Right ventricle myocardium inferior (tissue), 1 donor: ENCODE measurements at places on chromosomes 2 and 18.
A peak's percentile ranks its signal among the peaks of the same experiment; 100 is the strongest.

DNA sequence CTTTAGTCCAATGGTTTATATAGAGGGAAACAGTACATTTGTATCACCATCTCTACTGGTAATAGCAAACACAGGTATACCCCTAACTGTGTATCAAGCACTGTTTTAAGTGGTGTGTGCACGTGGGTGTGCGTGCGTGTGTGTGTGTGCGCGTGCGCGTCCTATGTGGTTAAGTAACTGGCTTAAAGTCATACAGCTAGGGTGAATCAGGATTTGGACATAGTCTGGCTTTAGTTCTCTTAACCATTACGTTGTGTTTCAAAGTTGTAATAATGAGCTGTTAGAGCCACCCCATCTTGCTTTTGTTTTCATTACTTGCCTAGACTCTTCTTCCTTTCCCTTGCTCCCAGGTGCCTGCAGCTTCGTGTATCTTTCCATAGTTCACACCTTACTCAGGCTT, 2.1 kb downstream of the HADHB start:
- DNase-seq: no peak

GRCh38 chr2:175904035-175904434, 98.0 kb downstream of the LNPK start:
- no peak for DNase-seq

GRCh38 chr18:32167980-32168730, 21.7 kb upstream of the MEP1B start:
- no peak for DNase-seq

- no peak for DNase-seq
Measured at GRCh38 chr2:205869439-205869838, 187.1 kb downstream of the NRP2 start.

GRCh38 chr2:128291161-128291843, 27.4 kb downstream of the HS6ST1 start:
- peak; percentile 65 for DNase-seq

DNA sequence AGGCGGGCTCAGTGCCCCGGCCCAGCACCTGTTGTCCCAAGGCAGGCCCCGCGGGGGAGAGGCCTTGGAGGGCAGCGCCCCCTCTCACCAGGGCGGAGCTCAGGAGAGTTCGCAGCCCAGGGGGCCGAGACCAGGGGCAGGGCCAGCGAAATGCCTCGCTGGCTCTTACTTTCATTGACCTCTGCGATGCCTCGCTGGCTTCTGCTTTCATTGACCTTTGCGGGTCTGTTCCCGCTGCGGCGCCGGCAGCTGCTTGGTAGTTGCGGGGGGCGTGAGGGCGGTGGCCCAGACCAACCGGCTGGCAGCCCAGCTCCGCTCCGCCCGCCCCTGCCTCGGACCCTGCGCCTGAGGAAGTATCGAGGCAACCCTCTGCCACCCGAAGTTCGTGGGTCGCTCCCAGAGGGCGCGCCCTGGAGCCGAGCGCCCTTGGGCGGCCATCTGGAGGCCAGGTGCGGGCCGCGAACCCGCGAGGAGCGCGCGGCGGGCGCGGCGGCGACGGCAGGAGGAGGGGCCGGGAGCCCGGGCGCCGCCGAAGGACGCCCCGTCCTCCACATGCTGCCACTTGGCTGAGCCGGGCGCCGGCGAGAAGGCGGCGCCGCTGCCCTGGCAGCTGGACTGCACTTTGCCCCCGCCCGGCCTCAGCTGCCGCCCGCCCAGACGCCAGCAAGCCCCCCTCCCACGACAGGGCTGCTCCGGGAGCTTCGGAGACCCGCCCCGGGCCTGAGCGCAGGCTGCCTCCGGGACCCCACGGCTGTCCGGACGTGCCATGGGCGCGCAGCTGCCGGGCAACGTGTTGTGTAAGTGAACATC, 118.0 kb upstream of the MSTN start:
- peak; percentile 82 for DNase-seq

DNA sequence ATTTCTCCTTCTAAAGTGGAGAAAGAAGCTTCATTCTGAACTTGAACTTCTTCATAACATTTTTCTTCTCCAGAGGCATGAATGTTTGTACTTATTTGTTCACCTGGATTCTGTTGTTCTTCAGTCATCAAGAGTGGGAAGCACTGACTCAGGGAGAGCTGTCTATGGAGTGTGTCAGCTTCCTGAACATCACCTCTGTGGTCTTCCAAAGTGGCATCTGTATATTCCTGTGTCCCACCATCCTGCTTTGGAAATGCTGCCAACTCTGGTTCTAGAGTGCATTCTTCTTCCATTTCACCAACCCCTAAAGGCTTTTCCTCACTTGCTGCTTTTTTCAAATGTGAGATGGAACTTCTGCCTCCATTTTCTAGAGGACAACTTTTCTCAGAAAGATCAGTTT, 59.5 kb downstream of the TTN start:
- DNase-seq: no peak

DNA sequence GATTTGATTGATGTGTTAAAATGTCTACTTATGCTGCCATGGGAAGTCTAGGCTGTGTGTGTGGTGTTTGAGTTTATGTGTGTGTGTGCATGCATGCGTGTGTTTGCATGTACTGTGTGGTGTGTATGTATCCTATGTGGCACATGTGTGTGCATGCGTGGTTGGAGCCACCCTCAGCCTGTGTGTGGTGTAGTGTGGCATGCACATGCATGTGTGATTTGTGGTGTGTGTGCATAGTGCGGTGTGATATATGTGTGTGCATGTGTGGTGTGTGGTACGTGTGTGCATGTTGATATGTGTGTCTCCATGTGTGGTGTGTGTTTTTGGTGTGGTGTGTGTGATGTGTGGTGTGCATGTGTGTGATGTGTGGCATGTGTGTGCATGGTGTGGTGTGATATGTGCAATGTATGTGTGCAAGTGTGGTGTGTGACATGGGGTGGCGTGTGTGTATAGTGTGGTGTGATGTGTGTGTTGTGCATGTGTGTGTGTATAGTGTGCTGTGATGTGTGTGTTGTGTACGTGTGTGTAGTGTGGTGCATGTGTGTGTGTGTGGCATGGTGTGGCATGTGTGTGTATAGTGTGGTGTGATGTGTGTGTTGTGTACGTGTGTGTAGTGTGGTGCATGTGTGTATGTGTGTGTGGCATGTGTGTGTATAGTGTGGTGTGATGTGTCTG, 66.6 kb upstream of the HDAC4 start:
- DNase-seq: peak; percentile 31

GRCh38 chr18:58348951-58349350, 279.9 kb downstream of the ALPK2 start:
- no peak for DNase-seq

DNA sequence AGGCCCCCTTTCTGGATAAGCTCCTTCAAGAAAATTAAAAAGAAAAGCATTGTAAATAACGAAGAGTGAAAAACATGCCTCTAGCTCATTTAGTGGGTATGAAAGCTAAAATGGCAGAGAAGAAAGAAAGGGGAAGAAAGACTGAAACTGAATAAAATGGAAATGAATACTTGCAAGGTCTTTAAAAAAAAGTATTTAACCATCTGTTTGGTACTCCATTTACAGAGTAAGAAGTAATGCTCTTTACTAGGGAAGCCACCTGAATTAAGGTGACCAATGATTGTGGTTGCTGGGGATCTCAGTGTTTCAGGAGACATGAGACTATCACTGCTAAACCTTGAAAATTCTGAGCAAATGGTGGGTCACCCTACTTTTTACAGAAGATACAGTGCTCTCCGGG, 17.7 kb upstream of the ARL5A start:
- no peak for DNase-seq

DNA sequence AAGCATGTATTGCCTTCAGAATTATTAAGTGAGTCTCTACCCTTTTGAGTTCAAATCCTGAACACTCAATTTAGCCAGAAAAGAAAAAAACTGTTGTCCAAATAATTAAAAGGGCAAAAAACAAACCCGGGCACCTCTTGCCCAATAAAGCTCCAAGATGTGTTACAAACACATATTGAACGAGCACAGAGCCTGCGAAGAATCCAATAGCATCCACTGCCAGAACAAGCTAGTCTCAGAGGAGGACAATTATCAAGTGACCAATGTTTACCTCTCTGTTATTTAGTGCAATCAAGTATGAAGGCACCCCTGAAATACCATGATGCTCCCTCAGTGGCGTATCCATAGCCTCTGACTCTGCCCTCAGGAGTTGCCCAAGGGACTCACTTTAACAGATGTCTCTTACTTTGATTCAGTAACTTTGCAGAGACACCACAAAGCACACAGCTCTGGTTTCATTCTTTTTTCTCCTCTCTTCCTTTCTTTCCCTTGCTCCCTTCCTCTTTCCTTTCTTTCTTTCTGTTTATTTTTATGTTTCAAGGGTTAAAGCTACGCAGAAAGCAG, 93.5 kb upstream of the SPATS2L start:
- DNase-seq: no peak

GRCh38 chr2:201118961-201119854, 3.2 kb downstream of the CFLAR start:
- no peak for DNase-seq

- DNase-seq: peak; percentile 47
Measured at GRCh38 chr2:240933966-240934700, 28.0 kb downstream of the CROCC2 start.

GRCh38 chr2:11446733-11447248, 19.2 kb downstream of the E2F6 start:
- no peak for DNase-seq

- peak; percentile 74 for DNase-seq
Measured at GRCh38 chr2:20224716-20225293, at the start of gene SDC1. Gene SDC1, minus strand, starts transcription at chr2:20225130. Its CDS starts 263 bp downstream, at chr2:20224867.

DNA sequence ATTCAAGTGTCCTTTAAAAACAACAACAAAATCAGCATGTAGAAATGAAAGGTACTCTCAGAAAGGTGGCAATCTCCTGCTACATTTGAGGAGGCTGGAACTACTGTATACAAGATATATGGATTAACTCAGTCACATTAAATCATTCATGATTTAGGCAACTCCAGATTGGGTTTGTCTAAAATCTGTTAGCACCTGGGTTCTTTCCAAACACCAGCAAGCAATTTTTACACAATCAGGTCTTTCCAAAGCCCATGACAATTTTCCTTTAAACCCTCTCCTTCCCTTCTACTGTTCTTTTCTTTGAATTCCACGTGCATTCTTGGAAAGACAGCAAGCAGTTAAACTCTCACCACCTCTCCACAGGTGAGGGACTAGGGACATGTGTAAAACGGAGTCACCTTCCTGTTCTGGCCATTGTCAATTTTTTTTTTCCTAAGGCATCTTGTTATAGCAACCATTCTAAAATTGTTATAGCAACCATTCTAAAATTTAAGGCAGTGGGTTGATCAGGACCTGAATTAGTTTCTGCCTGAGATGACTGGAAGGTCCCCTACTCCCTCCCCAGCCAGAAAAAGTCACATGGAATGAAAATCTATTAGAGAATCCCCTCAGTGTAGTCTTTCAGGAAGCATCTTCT, 113.9 kb downstream of the ANKRD44 start:
- DNase-seq: no peak

DNA sequence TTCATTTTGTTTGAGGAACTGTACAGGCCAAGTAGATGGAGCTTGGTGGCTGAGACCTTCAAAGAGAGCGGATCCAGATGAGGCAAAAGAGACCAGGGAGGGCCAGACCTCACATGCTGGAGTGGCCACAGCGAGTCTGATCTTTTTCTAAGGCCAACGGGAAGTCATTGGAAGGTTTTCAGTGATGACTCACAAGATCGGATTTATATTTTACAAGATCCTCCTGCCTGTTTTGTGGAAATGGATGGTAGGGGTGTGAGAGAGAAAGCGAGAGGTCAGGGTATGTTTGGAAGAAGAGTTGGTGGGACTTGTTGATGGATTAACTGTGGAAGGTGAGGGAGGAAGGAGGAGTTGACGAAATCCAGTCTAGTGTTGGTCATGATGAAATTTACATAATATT, 44.6 kb upstream of the TUBA3D start:
- DNase-seq: no peak

DNA sequence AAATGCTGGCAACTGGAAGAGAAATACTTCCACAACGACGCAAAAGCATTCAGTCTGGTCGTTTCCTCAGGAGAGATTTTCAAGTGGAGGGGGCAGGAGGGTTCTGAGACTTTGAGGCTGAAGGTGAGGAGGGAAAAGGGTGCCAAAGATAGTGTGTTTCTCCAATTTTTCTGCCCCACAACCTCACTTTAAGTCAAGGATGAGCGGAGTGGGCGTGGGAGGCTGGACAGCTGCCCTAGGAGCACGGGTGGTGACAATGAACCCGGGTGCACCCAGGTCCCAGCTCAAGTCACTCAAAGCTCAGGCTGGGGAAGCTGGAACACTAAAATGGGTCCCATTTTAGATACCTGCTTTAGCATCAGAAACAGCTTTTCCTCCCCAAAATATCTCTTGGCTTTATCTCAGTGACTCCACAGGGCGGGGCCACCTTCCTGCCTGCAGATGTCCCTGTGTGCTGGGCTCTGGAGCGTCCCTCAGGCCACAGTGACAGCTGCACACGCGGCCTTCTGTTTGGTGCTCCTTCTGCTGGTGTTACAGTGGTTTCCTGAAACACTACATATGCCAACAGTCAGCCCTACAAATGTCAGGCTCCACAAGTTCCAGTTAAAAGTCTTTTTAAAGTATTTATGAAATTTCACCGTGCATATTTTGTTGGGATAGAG, 1.4 kb upstream of the MBP start:
- DNase-seq: peak; percentile 88

DNA sequence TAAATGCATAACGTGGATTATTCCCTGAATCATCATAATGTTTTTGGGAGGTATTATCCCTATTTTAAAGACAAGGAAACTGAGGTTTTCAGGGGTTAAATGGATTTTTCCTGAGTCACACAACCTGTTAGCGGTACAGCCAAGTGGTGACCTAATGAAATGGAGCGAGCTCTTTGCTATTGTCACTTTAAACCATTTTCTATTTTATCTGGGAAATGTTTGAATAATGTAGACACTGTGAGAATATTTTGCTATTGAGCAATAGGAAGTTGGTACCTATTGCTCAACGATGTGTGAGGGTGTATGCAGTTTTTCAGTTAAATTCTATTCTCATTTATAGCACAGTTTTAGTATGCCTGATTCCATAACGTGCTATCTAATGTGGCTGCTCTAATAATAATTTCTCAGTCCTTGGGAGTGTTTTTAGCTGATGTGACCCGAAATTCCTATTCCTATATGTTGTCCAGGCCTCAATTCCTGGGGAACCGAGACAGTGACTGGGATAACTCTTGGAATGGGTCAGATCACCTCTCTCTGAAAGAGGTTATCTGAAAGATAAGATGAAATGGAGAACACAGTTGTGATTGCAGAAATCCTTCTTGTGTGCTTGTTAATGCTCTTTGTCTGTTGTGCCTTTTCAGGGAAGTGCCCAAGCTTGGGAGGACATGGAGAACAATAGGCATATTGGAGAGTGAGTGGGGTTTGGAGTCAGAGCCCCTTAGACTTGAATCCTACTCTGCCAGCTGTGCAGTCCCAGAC, 38.4 kb downstream of the ABCB11 start:
- DNase-seq: no peak

DNA sequence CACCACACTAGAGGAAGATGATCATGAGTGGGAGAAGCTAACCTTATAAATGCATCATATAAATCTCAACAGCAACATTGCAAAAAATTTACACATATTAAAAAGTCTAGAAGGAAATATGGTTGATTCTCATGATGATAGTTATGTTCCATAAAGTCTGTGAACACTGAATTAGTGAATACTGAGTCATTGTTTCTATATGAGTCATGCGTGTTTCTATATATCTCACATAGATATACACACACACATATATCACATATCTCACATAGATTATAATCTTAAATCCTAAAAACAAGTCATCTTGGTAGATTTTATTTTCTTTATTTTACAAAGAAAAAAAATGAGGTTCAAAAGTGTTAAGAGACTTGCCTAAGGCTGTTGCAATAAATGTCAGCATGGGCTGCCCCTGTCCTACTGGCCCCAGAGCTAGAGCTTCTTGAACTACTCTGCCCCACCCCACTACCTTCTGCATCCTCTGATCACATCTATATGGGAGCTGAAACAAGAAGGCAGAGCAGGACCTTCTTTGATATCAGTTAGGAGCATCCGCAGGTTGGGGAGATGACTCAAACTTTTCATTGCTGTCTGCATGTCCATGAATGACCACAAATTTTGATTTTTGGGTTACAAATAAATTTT, 81.8 kb upstream of the ADAM23 start:
- no peak for DNase-seq
